ENCODE measurements at places on chromosomes 4 and X.

GRCh38 chr4:124459196-124459940 lies 253.2 kb downstream of the ANKRD50 start:
- DNase-seq: no peak

- DNase-seq: no peak
These were observed 13.3 kb upstream of the CD99 start for GRCh38 chrX:2677764-2678163.

GRCh38 chr4:188439641-188440311 lies 300.5 kb downstream of the TRIML1 start:
- no peak for DNase-seq

GRCh38 chrX:79444694-79445210 lies 77.6 kb upstream of the ITM2A start:
- DNase-seq: no peak

DNA sequence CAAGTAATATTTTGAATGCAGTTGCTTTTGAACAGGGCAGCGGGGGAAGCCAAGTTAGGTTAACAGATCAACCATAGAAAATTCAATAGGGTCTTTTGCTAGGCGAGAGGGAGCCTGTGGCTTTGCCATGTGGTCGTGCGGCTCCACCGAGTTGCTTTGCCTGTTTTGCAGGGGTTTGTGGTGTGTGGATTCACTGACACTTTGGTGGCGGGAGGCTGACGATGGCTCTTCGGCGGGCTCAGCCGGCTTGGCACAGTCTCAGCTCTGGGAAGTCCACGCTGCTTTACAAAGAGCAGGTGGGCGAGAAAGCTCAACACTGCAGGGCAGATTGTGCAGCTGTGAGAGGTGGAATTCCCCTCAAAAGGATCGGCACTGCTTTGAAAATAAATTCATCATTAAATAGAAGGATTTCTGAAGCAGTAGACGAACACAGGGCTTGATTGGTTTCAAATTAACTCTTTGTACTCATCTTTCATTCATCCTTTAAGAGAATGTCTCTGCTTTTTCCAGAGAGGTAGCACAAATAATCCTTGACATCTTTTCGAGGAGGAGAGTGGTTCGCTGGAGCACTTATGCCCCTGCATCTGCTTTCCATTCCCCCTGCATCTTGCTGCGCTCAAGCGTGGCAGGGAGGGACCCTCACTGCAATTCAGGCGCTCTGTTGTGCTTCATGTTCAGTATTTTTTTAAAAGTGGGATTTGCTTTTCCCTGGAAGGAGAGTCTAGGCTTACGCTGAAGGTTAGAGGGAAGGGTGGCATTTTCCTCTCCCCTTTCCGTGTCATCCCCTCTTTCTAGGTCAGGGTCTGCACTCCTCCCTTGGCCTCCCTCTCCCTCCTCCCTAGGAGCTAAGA lies 201.8 kb upstream of the LEF1 start:
- no peak for DNase-seq

GRCh38 chr4:40316782-40317635 lies 18.1 kb upstream of the CHRNA9 start:
- DNase-seq: no peak
